Omental fat pad (tissue), 4 donors: ENCODE measurements at places on chromosomes 13 and 19.

DNA sequence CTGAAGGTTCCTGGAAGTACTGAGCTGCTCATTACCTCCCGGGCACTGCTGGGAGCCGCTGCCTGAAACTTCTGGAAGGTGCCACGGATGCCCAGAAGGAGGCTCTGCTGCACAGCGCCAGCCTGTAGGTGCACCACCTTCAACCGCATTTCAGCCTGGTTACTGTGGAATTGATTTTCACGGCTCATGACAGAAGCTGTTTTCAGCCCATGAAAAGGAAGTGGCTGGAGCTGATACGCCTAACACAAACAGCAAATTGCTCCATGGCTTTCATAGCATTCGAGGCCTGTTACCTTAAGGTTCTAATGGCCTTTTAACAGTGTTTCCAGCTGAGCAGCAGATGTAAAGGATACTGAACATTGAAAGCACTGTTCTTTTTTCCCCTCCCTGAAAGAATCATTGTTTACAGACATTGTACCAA lies 22.0 kb downstream of the GPC6 start:
- DNase-seq, result no peak

- DNase-seq, result no peak
These were observed 4.3 kb upstream of the PTGER1 start for GRCh38 chr19:14479309-14479974.

DNA sequence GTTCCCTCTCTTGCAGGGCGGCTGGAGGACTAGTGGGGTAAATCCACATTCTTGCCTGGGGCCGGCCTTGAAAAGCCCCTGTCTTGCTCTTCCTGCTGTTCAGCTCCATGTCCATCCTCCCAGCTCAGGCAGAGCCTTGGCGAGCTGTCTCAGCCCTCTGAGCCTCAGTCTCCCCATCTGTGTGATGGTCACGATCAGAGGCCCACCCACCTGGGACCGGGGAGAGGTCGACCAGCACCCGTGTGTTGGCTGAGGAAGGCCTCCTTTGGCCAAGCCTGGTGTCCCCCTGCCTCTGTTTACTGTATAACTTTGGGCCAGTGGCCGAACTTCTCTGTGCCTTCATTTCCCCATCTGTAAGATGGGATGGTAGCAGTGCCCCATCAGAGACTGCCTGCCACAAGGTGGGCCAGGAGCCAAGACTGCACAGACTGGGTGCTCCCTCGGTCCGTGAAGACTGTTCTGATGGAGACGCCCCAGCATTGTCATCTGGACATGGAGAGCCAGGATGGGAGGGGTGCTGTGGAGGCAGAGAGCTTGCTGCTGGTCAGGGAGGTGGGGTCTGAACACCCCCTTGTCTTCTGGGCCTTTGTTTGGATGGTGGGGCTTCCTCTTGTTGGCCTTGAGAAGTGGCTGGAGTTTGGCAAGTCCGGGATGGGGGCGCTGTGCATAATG lies 18.5 kb downstream of the KLHL26 start:
- DNase-seq, result no peak

GRCh38 chr19:31294189-31294588 lies 55.0 kb downstream of the TSHZ3 start:
- DNase-seq, result no peak

GRCh38 chr19:23709347-23709746 lies 22.3 kb upstream of the ZNF675 start:
- no peak for DNase-seq

- DNase-seq, result no peak
These were observed 44.9 kb downstream of the ZNF611 start for GRCh38 chr19:52689843-52690368.

GRCh38 chr13:98824376-98825160 lies 72.1 kb upstream of the SLC15A1 start:
- no peak for DNase-seq

DNA sequence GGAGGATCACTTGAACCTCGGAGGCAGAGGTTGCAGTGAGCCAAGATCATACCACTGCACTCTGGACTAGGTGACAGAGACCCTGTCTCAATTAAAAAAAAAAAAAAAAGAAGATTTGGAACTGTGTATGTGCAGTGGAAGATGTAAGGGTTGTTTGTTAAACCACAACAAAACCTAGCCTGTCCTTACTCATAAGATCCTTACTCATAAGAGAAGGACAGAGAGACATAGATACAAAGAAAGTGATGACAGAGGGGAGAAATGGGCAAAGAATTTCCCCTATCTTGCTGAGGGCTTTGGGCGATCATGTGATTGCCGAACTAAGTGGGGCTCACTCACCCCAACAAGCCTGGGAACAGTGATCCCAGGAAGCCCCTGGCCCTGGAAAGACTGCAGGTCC lies 7.9 kb downstream of the ITPKC start:
- no peak for DNase-seq

GRCh38 chr19:5707576-5708575 lies 12.1 kb downstream of the LONP1 start:
- no peak for DNase-seq

- DNase-seq, result no peak
These were observed 41.3 kb downstream of the FLT3 start for GRCh38 chr13:28058866-28059613.

DNA sequence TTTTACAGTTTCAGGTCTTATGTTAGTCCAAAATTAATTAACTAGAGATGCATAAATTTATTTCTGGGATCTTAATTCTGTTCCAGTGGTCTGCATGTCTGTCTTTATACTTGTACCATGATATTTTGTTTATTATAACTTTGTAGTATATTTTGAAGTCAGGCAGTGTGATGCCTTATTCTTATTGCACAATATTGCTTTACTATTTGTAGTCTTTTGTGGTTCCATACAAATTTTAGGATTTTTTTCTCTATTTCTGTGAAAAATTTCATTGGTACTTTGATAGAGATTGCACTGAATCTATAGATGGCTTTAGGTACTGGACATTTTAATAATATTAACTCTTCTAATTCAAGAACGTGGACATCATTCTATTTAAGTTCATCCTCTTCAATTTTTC lies 304.0 kb downstream of the GPC5 start:
- no peak for DNase-seq

DNA sequence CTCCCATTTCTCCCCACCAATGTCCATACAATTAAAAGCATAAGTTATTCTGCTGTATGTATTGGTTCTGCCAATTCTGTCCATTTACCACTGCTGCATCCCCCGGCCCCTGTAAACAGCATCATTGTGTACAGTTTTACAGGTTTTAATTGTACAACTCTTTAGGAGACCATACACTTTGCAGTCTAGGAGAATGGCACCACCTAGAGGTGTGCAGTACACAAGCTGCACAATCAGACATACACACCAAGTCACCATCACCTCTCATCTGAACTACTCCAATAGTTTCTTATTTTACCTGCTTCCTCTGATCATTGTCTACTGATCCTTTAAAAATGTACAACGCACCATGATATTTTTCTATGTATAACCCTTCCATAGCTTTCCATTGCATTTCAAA lies 855.9 kb upstream of the KLHL1 start:
- DNase-seq, result no peak

DNA sequence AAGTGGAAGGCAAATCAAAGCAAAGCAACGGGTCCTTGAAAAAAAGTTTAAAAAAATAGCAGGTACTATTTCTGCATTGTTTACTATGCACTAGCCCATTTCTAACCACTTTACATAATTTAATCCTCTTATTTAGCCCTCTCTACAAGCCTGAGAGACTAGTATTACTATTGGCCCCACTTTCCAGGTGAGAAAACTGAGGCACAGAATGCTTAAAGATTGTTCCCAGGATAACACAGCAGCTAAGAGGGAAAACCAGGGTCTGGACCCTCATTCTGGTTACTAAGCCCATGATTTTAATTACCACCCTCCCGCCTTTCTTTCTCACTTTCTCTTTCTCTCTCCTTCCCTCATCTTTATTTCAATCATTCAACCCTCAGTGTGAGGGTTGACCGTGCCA lies 5.7 kb downstream of the ZSWIM9 start:
- no peak for DNase-seq

DNA sequence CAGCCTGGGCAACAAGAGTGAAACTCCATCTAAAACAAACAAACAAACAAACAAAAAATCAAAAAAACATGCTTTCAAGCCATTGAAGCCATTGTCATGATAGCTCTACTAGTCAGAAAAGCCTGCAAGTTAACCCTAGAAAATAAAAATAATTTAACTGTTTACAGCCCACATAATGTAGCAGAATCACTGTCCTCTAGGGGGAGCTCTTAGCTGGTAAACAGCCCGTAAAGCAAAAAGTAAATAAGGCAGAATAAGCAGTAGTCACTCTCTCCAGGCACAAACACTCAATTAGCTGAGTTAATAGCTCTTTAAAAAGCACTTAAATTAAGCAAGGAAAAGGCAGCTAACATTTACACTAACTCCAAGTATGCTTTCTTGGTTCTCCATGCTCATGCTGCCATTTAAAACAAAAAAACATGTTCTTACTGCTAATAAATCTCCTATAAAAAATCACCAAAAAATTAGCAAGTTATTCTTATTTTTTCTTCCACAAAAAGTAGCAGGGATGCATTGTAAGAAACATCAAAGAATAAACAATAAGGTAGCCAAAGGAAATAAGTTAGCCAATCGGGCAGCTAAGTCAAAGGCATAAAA lies 11.3 kb downstream of the LILRB4 start:
- DNase-seq, result no peak

DNA sequence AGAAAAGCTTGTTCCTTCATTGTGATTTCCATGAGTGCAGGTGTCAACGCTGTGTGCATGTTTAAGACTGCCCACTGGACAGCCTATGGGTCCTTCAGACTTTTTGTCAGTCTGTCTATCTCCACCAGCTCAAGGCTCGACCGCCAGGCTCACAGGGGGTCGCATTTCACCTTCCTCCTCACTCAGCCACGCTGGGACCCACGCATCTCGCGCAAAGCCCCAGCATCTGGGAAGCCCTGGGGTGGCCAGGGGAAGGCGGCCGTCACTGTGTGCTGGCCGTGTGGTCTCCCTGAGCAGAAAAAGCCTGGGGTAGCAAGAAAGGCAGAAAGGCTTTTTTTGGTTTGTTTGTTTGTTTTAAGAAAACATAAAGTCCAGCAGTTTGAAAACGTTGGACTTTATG lies 48.5 kb downstream of the KLF2 start:
- no peak for DNase-seq

DNA sequence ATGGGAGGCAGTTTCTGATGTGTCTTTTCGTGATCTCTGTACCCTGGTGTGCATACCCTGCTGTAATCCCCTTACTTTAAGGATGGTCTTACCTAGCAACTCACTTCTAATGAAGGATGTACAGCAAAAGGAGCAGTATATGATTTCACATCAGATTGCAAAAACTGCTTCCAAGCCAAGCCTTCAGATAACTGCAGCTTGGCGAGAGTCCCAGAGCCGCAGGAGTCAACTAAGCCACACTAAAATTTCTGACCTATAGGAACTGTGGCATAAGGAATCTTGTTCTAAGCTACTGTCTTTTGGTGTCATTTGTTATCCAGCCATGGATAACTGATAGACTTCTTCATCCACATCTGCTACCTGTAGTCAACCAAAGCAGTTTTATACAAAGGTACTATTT lies 496.7 kb downstream of the GPC6 start:
- DNase-seq, result no peak

- DNase-seq, result no peak
These were observed 92.2 kb upstream of the SERP2 start for GRCh38 chr13:44281252-44282000.

GRCh38 chr13:92317066-92317465 lies 909.5 kb upstream of the GPC6 start:
- DNase-seq, result no peak

DNA sequence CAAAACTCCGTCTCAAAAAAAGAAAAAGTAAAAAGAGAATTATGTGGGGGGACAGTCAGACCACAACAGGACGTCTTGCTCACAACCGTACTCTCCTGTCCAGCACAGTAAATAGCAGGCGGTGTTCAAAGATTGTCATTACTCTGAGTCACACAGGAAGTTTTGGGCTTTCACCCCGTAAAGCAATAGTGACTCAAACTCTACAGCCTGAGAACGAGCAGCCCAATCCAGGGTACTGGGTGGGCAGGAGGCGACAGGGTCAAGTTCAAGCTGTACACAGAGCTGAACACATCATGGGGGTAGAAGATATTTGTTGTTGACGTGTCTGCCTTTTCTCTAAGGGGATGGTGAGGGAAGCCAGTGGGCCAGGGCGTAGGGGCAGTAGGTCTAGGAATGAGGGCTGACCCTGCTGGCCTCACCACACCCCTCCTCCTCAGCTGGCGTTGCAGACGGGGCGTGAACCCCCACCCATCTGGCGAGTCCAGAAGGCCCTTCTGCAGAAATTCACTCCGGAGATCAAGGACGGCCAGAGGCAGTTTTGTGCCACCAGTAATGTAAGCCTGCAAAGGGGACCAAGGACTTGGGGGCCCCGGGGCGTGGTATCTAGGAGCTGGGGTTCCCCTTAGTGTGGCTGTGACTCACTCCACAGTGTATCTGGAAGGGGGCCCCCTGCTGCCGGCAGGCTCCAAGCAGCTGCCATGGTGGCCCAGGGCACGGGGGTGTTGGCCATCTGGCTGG lies 23.3 kb downstream of the PRR12 start:
- no peak for DNase-seq

GRCh38 chr19:17841810-17842662 lies 5.7 kb downstream of the JAK3 start:
- DNase-seq, result no peak

DNA sequence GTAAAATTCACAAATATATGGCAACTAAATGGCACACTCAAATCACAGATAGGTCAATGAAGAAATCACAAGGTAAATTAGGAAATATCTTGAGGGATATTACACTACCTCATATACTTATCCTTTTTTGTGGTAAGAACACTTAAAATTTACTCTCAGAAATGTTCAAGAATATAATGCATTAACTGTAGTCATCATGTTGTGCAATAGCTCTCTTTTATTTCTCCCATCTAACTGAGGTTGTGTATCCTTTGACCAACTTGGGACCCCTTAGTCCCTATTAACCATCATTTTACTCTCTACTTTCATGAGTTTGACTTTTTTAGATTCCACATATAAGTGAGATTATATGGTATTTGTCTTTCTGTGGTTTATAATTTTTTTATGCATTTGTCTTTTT lies 52.6 kb downstream of the WTIP start:
- DNase-seq, result no peak

GRCh38 chr19:35466259-35466658 lies 18.2 kb downstream of the FFAR2 start:
- DNase-seq, result no peak

GRCh38 chr19:10219678-10220077 lies 11.5 kb downstream of the S1PR2 start:
- DNase-seq, result no peak

- no peak for DNase-seq
These were observed 241.4 kb downstream of the LACC1 start for GRCh38 chr13:44120849-44121755.
